ENCODE measurements at places on chromosomes 7 and 10.

DNA sequence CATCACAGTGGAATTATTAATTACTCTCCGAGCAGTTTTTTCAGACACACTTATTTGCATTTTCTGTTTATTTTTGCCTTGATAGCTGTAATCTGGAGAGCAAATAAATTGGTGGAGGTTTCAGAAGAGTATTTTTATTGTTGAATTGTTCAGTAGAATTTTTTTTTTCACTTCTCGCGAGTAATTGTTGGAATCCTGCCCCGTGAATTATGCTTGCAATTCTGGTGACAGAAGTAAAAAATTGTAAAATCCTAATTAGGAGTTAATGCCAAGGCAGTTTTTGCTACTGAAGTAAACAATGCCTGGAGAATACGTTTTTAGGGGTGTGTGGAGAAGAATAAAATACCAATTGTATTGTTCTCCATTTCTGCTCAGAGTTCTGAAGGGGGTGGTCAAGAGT, 88.2 kb downstream of the AOAH start:
- DNase-seq, result no peak

DNA sequence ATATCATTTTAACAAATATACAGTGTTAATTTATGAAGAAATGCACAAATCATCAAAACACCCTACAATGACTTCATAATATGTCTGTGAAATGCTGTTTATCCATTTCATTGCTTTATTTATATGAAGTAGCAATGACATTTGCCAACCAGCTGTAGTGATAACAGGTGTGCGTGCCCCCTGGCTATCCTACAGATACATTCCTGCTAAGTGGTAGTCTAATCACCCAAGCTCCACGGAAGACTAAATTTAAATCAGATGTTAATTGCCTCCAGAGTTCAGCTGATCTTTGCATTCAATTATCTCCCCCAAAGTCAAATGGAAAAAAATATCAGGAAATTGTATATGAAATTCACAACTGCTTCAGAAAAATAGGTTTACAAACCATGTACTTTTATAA, 1164.2 kb upstream of the LRRN3 start:
- no peak for DNase-seq

- no peak for DNase-seq
Observed at GRCh38 chr7:2191016-2191415, 41.7 kb downstream of the MAD1L1 start.

DNA sequence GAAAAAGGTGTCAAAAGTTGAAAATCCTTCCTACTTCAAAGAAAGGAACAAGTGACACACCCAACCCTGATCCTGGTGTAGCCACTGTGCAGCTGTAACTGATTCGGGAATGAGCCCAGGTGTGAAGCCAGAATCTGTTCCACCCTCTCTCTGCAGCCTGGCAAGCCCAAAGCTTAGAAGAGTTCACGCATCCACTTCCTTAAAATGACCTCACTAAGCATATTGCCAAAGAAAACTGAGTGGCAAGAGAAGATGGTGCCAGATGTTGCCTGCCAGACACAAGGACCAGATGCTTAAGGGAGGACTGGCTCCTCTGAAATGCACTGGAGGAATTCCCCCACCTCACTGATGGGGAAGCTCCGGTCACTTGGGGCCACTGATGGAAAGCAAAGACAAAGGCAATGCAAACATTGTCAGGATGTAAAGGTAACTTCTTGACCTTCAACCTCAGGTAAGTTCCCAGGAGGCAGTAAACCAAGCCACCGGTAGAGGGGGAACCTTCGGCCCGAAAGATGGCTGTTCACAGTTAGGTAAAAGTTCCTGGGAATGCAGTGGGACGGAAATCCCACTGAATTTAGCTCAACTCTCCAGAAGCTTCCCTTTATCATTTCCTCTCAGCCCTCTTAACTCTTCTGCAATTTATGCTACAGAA, 554.9 kb downstream of the KCNMA1 start:
- no peak for DNase-seq

DNA sequence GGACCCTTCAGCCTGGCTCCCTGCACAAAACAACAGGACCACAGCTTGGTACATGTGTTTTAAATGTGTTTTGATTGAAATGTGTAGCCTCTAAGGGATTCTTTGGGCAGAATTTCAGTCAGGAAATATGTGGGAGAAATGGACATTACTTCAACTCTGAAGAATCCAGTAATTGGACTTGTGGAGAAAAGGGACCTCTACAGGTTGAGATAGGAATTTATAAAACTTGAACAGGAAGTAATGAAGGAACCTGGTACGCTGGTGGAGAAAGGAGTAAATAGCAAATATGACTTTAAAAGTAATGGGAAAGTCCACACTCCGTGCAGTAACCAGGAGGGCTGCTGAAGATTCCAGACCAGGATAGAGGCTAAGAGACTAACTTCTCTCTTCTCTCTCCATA, 220.5 kb downstream of the LHFPL3 start:
- no peak for DNase-seq

- DNase-seq, result no peak
Observed at GRCh38 chr10:11679946-11680345, 62.2 kb upstream of the ECHDC3 start.

GRCh38 chr7:129830949-129831348, 121.8 kb downstream of the UBE2H start:
- DNase-seq, result no peak

DNA sequence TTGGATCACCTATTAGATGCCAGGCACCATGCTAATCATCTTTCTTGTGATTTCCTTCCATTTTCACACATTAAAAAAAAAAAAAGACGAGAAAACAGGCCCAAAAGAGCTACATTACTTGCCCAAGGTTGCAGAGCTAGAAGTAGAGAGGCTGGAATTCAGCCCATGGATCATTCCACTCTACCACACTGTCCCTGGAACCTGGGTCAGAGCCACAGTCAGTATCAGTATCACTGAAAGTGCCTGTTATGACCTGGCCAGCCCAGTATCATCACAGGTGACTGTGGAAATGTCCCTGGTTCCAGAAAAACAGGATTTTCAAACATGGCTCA, 3.3 kb upstream of the FLNC start:
- no peak for DNase-seq

- no peak for DNase-seq
Observed at GRCh38 chr10:109343293-109343692, 580.0 kb downstream of the XPNPEP1 start.

- DNase-seq, result no peak
Observed at GRCh38 chr10:27680006-27680557, 65.5 kb downstream of the MKX start.

DNA sequence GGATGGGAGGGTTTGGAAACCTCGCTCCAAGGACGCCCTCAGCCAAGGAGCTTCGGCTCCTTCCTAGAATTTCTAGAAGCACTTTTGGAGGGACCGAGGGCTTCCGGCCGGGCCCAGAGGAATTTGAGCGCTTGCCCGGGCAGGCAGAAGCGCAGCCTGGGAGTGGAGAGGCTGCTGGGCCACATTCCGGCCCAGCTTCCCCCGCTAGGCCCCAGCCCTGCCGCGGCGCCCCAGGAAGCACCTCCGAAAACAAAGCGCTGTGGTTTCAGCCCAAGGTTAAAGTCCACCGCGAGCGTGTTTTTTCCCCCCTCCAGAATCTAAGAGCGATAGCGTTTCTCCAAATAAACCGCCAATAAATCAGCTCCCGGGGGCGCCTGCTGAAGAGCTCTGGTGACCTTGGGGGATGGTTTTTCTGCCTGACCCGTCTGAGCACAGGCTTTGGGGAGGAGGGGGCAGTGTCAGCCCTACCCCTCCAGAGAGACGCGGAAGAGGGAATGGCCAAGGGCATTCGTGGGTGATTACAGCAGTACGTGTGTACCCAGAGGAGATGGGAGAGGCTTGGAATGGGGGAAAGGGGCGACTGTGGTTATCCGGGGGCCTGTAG, 5.7 kb upstream of the TNRC18 start:
- no peak for DNase-seq

DNA sequence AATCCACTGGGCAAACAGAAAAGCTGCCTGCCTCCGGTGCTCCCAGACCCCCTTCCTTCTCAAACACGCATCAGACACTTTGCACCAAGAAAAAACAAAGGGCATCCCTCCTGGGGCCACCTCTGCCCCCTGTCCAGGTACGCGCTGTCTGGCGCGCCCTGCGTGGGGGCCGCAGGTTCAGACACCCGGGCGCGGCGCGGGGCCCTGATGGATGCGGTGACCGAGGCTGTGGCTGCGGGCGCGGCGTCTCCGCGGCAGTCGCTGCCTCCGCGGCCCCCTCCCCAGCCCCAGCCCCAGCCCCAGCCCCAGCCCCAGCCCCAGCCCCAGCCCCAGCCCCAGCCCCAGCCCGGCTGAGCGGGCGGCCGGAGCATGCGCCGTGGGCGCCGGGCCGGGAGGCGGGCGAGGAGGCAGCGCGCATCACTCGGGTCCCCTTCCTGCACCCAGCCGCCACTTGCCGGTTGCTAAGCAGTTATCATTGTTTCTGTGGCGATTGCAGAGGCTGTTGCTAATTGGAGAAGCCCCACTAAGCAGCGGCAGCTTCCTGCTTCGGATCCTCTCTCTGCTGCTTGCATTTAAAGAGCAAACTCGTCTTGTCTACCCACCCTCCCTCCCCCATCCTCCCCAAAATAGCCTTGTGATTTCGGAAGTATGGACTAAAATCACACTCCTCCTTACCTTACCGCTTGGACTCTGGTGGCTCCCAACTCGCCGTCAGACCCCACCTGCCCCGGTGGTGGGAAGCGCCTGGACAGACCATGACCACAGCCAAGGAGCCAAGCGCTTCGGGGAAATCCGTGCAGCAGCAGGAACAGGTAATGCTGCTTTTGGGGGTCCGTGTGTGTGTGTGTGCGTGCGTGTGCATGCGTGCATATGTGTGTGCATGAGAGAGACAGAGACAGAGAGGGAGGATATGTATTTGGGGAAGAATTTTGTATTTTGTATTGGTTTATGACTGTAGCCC, 252.8 kb downstream of the DPP6 start:
- DNase-seq, result no peak

DNA sequence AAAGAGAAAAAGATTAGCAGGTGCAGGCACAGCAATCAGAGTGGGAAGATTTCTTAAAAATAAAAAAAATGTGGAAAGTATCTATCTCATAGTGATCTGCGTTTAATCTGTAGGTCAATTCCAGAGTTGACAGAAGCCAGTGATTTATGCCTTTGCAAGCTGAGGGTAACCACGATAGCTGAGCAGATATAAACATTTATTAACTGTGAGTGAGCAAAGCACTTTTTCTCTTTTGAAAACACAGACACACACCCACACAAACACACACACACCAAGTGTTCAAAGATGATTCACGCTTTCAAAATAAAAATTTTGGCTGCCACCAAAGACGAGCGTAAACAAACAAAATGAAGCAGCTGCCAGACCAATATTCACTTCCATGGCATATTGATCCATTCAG, 243.2 kb upstream of the SLC26A5 start:
- no peak for DNase-seq

- DNase-seq, result no peak
Observed at GRCh38 chr10:11551916-11552602, 59.4 kb downstream of the USP6NL start.

- DNase-seq, result no peak
Observed at GRCh38 chr7:133428326-133428725, 175.4 kb downstream of the EXOC4 start.

DNA sequence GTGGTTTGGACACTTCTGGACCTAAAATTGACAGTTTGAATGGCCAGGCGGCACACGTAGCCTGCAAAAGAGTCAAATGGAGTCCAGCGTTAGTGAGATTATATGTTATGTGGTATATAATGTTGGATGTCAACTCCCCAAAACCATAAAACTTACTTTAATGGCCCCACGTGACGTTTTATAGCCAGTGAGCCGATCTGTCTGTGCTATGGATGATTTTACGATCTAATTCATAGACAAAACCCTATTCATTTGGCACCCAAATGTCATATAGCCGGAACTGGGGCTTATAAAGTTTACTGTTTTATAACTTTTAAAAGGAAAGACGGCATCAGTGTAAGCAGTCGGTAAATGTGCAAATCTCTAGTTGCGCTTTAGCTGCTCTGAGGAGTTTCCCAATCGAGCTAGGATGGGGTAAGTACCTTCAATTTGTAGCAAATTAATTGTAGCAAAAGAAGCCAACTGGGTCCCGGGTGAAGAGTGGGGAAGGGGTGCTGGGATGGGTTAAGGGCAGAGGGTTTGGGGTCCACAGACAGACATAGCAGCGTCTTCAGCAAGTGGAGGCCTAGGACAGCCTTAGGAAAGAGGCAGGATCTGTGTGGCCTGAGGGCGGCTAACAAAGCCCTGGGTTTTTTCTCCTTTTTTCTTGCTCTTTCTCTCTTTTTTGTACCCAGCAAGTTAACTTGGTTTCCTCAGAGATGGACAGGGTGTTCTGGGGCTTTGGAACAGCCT, 3.2 kb downstream of the HOXA5 start:
- no peak for DNase-seq

DNA sequence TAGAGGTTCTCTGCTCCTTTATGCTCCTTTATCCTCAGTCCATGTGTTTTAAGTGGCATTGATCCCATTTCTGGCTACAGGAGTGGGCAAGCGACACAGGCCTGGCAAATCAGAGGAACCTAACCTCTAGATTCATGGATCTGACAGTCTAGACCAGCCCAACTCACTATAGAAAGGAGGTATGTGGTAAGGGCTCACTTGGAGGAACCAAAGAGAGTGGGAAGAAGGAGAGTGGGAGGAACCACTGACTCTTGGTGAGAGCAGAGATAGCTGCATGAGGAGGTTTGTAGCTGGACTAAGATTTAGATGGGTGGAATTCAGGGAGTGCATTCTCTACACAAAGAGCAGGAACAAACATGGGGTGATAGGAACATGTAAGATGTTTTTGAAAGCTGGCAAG, 11.6 kb upstream of the FRAT1 start:
- DNase-seq, result no peak

DNA sequence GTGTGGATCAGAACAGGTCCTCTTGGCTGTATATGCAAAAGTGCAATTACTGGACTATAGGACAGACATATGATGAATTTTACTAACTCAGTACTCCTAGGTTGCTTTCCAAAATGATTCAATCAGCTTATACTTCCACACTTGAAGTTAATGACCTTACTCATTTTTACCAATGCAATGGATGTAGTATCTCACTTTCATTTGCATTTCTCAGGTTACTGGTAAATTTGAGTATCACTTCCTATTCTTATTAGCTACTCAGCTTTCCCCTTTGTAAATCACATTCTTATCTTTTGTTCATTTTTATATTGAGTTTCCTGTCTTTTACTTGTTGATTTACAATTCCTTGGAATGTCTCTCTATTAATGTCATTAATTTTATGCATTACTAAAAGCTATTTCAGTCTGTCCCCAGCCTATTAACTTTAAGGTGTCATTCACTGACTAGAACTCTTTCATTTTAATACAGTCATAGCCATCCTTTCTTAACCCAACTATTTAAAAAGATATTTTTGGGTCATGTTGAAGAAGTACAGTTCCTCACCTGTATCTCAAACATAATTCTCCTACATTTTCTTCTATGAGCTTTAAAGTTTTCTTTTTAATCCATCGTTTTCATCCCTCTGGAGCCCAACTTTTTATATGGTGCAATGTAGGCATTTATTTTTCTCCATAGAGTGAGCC, 88.6 kb downstream of the VIM start:
- DNase-seq, result no peak

GRCh38 chr7:113831556-113831955, 87.3 kb downstream of the PPP1R3A start:
- no peak for DNase-seq

GRCh38 chr10:127306479-127306878, 110.1 kb upstream of the INSYN2A start:
- no peak for DNase-seq
